ENCODE measurements at places on chromosomes 16 and 17. TPM values are rescaled to one million over a fixed set of nuclear protein-coding genes. Genes with fewer than 3 reads are reported as not detected.

GRCh38 chr17:13491916-13492736 lies 109.6 kb downstream of the HS3ST3A1 start:
- no peaks in the 10 kb centered on the region for H3K27me3 ChIP-seq
- H3K4me3 ChIP-seq = no peak overlapping the region
- no peaks in the 10 kb centered on the region for H3K36me3 ChIP-seq
- DNase-seq = no peak
- H3K27ac ChIP-seq = no peak overlapping the region

DNA sequence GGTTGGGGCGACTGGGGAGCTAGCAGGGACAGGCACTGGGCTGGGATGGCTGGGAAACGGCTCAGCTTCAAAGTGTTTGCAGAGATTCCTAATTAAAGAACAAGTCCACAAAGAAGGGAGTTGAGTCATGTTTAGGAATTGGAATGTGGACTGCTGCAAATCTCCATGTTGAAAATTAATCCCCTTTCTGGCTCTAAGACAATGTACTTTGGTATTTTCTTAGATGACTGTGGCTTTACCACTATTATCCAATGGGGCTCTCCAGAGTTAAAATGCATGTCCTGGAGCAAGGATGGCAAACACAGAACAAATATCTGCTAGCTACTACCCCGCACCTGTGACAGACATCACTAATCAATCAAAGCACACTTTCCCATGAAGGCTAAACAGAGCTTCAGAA lies 22.2 kb upstream of the WSCD1 start:
- no peaks in the 10 kb centered on the region for H3K4me1 ChIP-seq
- H3K27me3 ChIP-seq = no peaks in the 10 kb centered on the region
- no peak for DNase-seq
- H3K4me3 ChIP-seq = no peak overlapping the region
- no peak overlapping the region for H3K27ac ChIP-seq

- H3K4me1 ChIP-seq = peaks cover 79% of the 10 kb centered on the region
- no peaks in the 10 kb centered on the region for H3K27me3 ChIP-seq
- H3K27ac ChIP-seq = peak overlapping the region; percentile 35
Observed at GRCh38 chr16:53094013-53094630, 39.3 kb downstream of the CHD9 start.

DNA sequence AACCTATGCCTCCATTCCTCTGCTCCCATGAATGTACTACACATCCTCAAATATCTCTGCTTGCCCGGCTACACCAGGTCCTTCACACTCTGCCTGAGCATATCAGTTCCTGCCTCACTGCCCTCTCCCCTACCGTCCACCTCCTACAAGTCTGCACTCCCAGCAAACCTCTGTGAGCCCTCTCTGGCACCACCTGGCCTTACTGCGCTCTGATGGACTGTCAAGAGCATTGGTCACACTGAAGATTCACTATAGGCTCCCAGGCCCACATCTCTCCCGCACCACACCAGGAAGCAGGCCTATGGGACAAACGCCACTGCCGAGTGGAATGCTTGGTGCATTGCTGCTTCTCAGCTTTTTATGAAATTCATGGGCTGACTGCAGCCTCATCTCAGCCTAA lies 8.9 kb downstream of the GINS2 start:
- no peak overlapping the region for H3K27ac ChIP-seq
- no peak overlapping the region for H3K4me3 ChIP-seq
- DNase-seq = no peak
- H3K27me3 ChIP-seq = no peaks in the 10 kb centered on the region
- no peaks in the 10 kb centered on the region for H3K36me3 ChIP-seq
- no peaks in the 10 kb centered on the region for H3K4me1 ChIP-seq

DNA sequence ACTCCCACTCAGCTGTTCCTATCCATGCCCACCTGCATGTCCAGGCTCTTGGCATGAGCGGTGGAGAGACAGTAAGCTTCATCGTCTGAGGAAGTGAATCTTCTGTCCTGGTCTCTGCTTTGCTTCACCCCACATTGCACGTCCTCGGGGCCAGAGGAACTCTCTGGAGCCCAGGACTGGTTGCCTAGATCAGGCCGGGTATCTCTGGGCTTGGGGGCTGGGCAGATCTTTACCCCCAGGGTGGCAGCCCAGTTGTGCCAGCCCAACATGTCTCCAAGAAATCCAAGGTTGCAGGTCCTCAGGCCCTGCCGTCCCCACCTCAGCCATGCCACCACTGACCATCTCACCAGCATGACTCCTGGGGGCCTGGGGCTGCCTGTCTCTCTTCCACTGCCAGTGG lies 58.3 kb downstream of the BEAN1 start:
- no peak overlapping the region for H3K4me3 ChIP-seq
- H3K27me3 ChIP-seq = no peaks in the 10 kb centered on the region
- no peak overlapping the region for H3K27ac ChIP-seq
- no peak for DNase-seq

DNA sequence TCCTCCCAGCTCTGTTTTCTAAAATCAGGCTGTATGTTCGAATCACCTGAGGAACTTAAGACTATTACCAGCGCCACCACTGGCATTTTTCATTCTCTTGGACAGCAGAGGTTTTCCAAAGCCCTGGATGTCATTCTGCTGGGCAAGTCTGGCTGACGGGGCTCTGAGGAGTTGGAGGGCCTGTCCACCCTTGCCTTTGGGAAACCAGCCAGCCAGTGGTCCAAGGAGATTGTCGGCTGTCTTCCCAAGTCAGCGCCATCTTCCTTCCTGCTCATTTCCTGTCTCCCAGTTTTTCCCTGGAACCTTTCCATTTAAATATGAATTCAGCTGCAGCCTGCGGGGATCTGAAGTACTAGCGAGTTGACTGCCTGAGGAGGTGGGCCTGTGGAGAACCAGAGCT lies 258.3 kb downstream of the PRKCA start:
- DNase-seq = no peak
- no peaks in the 10 kb centered on the region for H3K27me3 ChIP-seq
- H3K36me3 ChIP-seq = no peaks in the 10 kb centered on the region

GRCh38 chr17:13114601-13115031 lies 96.8 kb upstream of the ELAC2 start:
- H3K27me3 ChIP-seq = no peaks in the 10 kb centered on the region
- no peak overlapping the region for H3K4me3 ChIP-seq
- no peaks in the 10 kb centered on the region for H3K36me3 ChIP-seq

DNA sequence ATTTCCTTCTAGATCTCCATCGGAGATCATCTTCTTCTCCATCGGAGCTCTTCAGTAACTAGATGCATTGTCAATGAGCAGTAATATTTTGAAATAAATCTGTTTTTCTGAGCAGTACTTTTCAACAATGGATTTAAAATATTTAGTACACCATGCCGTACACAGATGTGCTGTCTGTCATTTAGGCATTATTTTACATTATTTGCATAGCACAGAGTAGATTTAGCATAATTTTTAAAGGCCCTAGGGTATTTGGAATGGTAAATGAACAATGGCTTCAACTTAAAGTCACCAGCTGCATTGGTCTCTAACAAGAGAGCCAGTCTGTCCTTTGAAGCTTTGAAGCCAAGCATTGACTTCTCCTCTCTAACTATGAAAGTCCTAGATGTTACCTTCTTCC lies 95.4 kb upstream of the ANKFN1 start:
- no peak overlapping the region for H3K27ac ChIP-seq
- DNase-seq = no peak
- no peaks in the 10 kb centered on the region for H3K4me1 ChIP-seq
- H3K4me3 ChIP-seq = no peak overlapping the region

- no peaks in the 10 kb centered on the region for H3K27me3 ChIP-seq
- H3K4me1 ChIP-seq = peaks cover 59% of the 10 kb centered on the region
- no peaks in the 10 kb centered on the region for H3K36me3 ChIP-seq
- peak overlapping the region; percentile 99 for H3K27ac ChIP-seq
- H3K4me3 ChIP-seq = peak overlapping the region; percentile 74
Observed at GRCh38 chr17:27296428-27296979, 2.6 kb downstream of the WSB1 start.

- DNase-seq = no peak
- no peak overlapping the region for H3K27ac ChIP-seq
- no peaks in the 10 kb centered on the region for H3K27me3 ChIP-seq
- H3K4me1 ChIP-seq = no peaks in the 10 kb centered on the region
- no peaks in the 10 kb centered on the region for H3K36me3 ChIP-seq
Observed at GRCh38 chr16:65537336-65537735, 415.5 kb upstream of the CDH11 start.

DNA sequence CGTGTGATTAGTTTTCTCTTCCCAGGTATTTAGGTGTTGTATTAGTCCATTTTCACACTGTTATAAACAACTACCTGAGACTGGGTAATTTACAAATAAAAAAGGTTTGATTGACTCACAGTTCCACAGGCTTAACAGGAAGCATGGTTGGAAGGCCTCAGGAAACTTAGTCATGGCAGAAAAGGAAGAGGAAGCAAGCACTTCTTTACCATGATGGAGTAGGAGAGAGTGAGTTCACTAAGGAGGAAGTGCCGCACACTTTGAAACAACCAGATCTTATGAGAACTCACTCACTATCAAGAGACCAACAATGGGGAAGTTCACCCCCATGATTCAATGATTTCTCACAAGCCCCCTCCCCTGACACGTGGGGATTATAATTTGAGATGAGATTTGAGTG lies 1343.7 kb upstream of the GOT2 start:
- no peaks in the 10 kb centered on the region for H3K27me3 ChIP-seq
- H3K36me3 ChIP-seq = no peaks in the 10 kb centered on the region
- H3K27ac ChIP-seq = no peak overlapping the region

DNA sequence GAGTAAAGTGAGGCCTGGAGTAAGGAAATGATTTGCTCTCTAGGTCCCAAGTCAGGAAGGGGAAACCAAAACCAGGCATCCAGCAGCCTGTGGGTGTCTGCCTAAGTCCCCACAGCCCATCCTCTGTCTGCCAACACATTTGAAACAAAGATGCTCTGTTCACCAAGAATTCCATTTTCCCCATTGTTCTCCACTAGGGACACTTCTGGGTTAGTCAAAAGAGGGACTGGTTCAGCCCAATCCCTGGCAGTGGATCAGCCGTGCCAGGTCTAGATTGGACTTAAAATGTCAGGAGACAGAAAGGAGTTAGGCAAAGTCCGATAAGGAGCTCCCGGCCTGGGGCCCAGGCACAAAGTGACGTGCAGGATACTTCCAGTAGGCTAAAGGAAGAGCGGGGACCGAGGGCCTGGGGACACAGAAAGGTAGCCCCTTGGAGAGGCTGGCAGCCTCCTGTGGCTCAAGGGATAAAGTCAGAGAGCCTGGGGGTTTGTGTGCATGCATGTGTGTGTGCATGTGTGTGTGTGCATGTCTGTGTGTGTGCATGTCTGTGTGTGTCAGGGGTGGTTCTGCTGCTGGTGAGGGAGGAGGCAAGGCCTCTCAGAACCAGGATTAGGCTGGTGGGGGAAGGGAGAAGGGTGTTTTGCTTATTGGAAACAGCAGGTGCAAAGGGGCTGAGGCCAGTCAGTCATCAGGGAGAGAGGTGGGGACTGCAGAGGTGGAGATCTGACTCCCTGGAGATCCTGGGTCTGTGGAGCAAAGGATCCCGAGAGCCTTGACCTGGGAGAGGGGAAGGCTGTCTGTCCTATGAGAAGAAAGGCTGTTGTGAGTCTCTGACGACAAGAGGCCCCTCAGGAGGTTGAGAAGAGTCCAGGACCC lies 41.7 kb upstream of the IL34 start:
- peaks cover 4% of the 10 kb centered on the region for H3K4me1 ChIP-seq
- H3K4me3 ChIP-seq = no peak overlapping the region
- H3K27me3 ChIP-seq = no peaks in the 10 kb centered on the region
- DNase-seq = no peak
- H3K27ac ChIP-seq = no peak overlapping the region

DNA sequence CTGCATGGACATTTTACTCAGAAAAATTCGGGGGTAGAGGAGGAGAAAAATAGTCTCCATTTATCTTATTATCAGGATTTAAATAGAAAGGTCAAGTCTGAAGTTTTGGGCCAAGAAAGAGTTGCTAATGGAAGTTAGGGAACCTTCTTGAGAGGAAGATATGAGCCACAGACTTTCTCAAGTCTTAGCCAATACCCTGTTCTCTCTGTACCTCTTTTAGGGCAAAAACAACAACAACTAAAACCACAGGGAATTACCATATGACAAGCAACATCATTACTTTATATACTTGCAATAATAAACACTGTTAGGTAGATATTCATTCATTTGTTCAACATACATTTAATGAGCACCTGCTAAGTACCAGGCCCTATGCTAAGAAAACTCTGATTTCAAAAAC lies 282.2 kb upstream of the CDH5 start:
- no peak for DNase-seq
- H3K27me3 ChIP-seq = no peaks in the 10 kb centered on the region
- H3K4me3 ChIP-seq = no peak overlapping the region
- no peaks in the 10 kb centered on the region for H3K36me3 ChIP-seq
- no peak overlapping the region for H3K27ac ChIP-seq
- peaks cover 7% of the 10 kb centered on the region for H3K4me1 ChIP-seq

- H3K27ac ChIP-seq = no peak overlapping the region
- no peaks in the 10 kb centered on the region for H3K4me1 ChIP-seq
- no peak overlapping the region for H3K4me3 ChIP-seq
- no peaks in the 10 kb centered on the region for H3K36me3 ChIP-seq
- H3K27me3 ChIP-seq = no peaks in the 10 kb centered on the region
Observed at GRCh38 chr17:38550661-38551060, 55.1 kb downstream of the SRCIN1 start.

GRCh38 chr17:21010705-21011596 lies 31.9 kb downstream of the USP22 start:
- H3K36me3 ChIP-seq = peaks cover 95% of the 10 kb centered on the region
- no peaks in the 10 kb centered on the region for H3K27me3 ChIP-seq
- no peak overlapping the region for H3K4me3 ChIP-seq
- H3K27ac ChIP-seq = no peak overlapping the region
- no peaks in the 10 kb centered on the region for H3K4me1 ChIP-seq

GRCh38 chr17:33112763-33113162 lies 121.1 kb downstream of the SPACA3 start:
- no peaks in the 10 kb centered on the region for H3K4me1 ChIP-seq
- H3K27me3 ChIP-seq = no peaks in the 10 kb centered on the region
- H3K27ac ChIP-seq = no peak overlapping the region

GRCh38 chr17:17084941-17085340 lies 42.7 kb downstream of the MPRIP start:
- H3K4me1 ChIP-seq = no peaks in the 10 kb centered on the region
- no peak overlapping the region for H3K27ac ChIP-seq
- H3K36me3 ChIP-seq = peaks cover 19% of the 10 kb centered on the region
- H3K4me3 ChIP-seq = no peak overlapping the region

DNA sequence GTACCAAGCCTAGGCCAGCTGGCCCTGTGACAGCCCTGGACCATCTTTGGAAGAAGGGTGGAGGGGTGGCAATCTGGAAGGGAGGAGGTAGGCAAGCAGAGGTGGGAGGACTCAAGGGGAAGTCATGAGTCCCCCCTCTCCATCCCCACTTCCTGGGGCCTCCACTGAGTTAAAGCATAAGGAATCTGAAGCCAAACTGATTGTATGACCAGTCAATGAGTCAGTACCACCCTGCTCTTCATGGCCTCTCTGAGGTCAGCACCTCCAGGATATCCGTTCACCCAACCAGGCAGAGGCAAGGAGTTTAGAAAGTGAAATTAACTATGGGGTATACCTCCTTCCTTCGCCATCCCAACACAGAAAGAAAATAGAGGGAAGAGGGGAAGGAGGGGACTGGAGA lies 272.7 kb downstream of the SOX9 start:
- no peaks in the 10 kb centered on the region for H3K36me3 ChIP-seq
- H3K27me3 ChIP-seq = no peaks in the 10 kb centered on the region
- no peak overlapping the region for H3K4me3 ChIP-seq
- no peak for DNase-seq

Gene RPGRIP1L
- total RNA-seq = 2.3 TPM

Gene AOC3
- 10.3 TPM for total RNA-seq

Gene SNAI3
- 1.6 TPM for total RNA-seq

Gene IST1
- 140 TPM for total RNA-seq

Gene KRT25
- total RNA-seq = not detected

Gene CHRNE
- total RNA-seq = 167 TPM

Gene CHST5
- 0.16 TPM for total RNA-seq

Gene PLA2G10
- total RNA-seq = not detected

Gene WNK4
- total RNA-seq = 0.08 TPM

Gene PRCD
- 2.1 TPM for total RNA-seq

Gene CACNG3
- total RNA-seq = not detected

Gene TAT
- total RNA-seq = not detected

Gene SMPD3
- total RNA-seq = 4.4 TPM

Gene EME1
- 0.33 TPM for total RNA-seq

Gene ABHD15
- total RNA-seq = 9.0 TPM

Gene DHX58
- total RNA-seq = 4.3 TPM
